ENCODE measurements at places on chromosomes 6 and 20. TPM values are rescaled to one million over a fixed set of nuclear protein-coding genes. Genes with fewer than 3 reads are reported as not detected.

- H3K36me3 ChIP-seq = no peaks in the 10 kb centered on the region
- H3K4me1 ChIP-seq = no peaks in the 10 kb centered on the region
- H3K27me3 ChIP-seq = no peaks in the 10 kb centered on the region
- H3K4me3 ChIP-seq = no peak overlapping the region
- no peak overlapping the region for H3K27ac ChIP-seq
Measured at GRCh38 chr6:162533009-162533400, 194.6 kb downstream of the PRKN start.

GRCh38 chr20:48632825-48633619 lies 194.8 kb downstream of the PREX1 start:
- no peaks in the 10 kb centered on the region for H3K27me3 ChIP-seq
- no peaks in the 10 kb centered on the region for H3K4me1 ChIP-seq
- no peaks in the 10 kb centered on the region for H3K36me3 ChIP-seq
- no peak for DNase-seq
- no peak overlapping the region for H3K4me3 ChIP-seq

- H3K27ac ChIP-seq = peak overlapping the region; percentile 10
- H3K4me1 ChIP-seq = peaks cover 25% of the 10 kb centered on the region
- no peaks in the 10 kb centered on the region for H3K27me3 ChIP-seq
- DNase-seq = peak; percentile 70
- H3K36me3 ChIP-seq = no peaks in the 10 kb centered on the region
- H3K4me3 ChIP-seq = no peak overlapping the region
Measured at GRCh38 chr6:150238336-150238741, 95.5 kb downstream of the PPP1R14C start.

- H3K36me3 ChIP-seq = no peaks in the 10 kb centered on the region
- no peak overlapping the region for H3K4me3 ChIP-seq
- no peaks in the 10 kb centered on the region for H3K27me3 ChIP-seq
- H3K4me1 ChIP-seq = peaks cover 8% of the 10 kb centered on the region
Measured at GRCh38 chr20:17029698-17030097, 197.1 kb upstream of the PCSK2 start.

DNA sequence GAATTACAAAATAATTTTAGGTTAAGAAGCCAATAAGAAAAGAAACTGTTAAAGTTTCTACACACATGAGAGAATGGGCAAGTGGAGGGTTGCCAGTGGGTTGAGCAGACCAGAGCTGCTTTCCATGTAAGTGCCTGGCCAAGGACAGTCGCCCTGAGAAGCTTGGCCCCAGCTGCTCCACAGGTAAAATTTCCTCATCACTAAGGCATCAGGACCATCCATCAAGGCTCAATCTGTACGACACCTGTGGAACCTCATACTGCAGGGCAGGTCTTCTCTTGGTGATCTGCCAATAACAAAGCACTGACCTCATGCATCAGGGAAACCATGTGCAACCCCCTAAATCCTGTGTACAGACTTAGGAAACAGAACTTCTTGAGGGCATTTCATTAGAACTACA lies 115.4 kb downstream of the INSM1 start:
- DNase-seq = no peak
- no peaks in the 10 kb centered on the region for H3K27me3 ChIP-seq
- no peak overlapping the region for H3K27ac ChIP-seq
- H3K36me3 ChIP-seq = peaks cover 9% of the 10 kb centered on the region
- H3K4me1 ChIP-seq = no peaks in the 10 kb centered on the region
- no peak overlapping the region for H3K4me3 ChIP-seq

- no peaks in the 10 kb centered on the region for H3K27me3 ChIP-seq
- no peak overlapping the region for H3K27ac ChIP-seq
- no peaks in the 10 kb centered on the region for H3K4me1 ChIP-seq
- no peak overlapping the region for H3K4me3 ChIP-seq
- no peaks in the 10 kb centered on the region for H3K36me3 ChIP-seq
Measured at GRCh38 chr6:45763281-45763680, 252.4 kb downstream of the CLIC5 start.

The UST gene
- total RNA-seq = 73.4 TPM

DNA sequence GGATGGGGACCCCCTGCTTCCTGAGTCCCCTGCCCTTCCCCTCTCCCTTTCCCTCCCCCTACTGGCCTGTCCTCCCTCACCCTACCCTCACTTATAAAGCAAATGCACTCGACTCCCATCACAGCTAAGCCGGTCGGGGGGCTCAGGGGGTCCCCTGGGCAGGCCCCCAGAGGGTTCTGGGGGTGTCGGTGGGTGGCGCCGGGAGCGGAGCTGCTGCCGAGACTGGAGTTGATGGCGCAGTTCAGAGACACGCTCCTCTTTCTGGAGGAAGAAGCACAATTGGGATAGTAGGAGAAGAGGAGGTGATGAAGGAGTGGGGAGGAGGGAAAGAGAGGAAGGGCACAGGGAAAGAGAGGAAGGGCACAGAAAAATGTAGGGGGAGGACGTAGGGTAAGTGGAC lies 18.5 kb downstream of the OR2H2 start:
- no peaks in the 10 kb centered on the region for H3K27me3 ChIP-seq
- no peak overlapping the region for H3K4me3 ChIP-seq
- H3K27ac ChIP-seq = no peak overlapping the region
- DNase-seq = no peak
- no peaks in the 10 kb centered on the region for H3K4me1 ChIP-seq

DNA sequence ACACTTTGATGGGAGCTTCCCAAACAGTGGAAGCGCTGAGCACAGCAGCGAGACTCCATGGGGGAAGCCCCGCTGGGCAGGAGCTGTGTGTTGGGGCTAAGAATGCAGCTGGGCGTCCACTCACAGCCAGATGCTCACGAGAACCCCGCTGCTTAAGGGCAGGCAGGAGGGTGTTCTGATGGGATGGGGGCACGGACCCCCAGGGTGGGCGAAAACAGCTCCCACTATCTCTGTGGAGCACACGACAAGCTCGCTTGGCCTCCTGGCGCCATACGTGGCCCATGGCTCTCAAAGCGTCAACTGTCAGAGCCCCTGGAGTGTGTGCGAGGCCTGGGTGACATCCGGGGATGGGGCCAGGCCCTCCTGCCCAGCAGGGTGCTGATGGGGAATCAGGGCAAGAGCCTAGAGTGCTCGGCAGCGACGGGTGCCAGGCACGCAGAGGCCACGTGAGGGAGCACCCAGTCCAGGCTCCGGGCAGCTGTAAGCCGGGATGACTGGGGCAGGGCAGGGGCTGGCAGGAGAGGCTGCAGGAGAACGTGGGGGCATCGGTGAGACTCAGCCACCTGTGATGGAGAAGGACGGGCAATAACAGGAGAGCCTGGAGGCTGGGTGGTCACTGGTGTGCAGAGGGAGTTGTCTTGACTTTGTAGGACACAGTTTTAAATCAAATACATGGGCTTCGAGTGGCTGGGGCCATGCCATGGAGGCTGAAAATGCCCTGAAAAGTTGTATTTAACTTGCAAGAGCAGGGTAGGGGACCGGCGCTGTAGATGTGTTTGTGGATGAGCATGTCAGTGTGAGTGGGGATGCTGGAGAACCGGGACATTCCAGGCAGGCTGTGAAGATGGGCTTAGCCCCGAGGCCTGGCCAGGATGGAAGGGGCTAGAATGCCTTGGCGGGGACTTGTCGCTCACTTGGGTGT lies 27.3 kb downstream of the PYGB start:
- peak; percentile 1 for DNase-seq
- H3K4me1 ChIP-seq = no peaks in the 10 kb centered on the region
- H3K27me3 ChIP-seq = no peaks in the 10 kb centered on the region
- no peak overlapping the region for H3K27ac ChIP-seq

- no peaks in the 10 kb centered on the region for H3K36me3 ChIP-seq
- no peak overlapping the region for H3K4me3 ChIP-seq
- H3K4me1 ChIP-seq = peaks cover 90% of the 10 kb centered on the region
- H3K27ac ChIP-seq = peak overlapping the region; percentile 66
- DNase-seq = peak; percentile 90
- H3K27me3 ChIP-seq = no peaks in the 10 kb centered on the region
Measured at GRCh38 chr6:43869079-43869710, 99.2 kb downstream of the VEGFA start.

DNA sequence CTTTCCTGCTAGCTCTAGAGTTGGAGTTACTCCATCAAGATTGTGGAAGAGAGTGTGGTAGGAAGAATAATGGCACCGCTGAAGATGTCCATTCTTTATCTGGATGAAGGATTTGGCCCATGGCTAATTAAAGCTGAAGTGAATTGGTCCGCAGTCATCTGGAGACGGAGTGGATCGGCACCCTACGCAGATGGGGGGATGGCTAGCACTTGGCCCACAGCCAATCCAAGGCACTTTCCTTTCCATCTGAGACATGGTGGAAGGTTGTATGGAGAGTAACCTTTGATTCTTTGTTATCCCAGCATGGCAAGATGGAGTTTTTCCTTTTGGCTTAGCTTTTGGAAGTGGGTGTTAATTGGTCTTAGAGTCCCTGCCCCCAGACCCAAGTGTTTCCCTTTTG lies 88.3 kb downstream of the JPH2 start:
- no peaks in the 10 kb centered on the region for H3K4me1 ChIP-seq
- H3K4me3 ChIP-seq = no peak overlapping the region
- no peak overlapping the region for H3K27ac ChIP-seq
- no peaks in the 10 kb centered on the region for H3K27me3 ChIP-seq

DNA sequence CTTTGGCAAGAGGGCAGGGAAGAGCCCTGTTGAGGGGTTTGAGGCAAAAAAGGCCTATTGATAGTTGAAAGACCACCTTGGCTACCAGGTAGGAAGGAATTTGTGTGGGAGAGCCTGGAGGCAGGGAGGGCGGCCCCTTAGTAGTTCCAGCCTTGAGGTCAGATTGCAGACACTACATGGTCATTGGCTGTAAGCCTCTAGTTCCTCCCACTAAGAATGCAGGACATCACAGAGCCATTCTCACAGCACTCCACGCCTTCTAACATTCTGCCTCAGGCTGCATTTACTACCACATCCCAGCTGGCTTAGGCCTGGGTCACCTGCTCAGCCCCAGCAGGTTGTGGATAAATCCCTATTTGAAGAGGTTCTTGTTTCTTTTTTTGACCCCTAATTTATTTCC lies 91.0 kb upstream of the SNX9 start:
- DNase-seq = no peak
- H3K4me3 ChIP-seq = no peak overlapping the region
- no peak overlapping the region for H3K27ac ChIP-seq
- no peaks in the 10 kb centered on the region for H3K27me3 ChIP-seq
- no peaks in the 10 kb centered on the region for H3K36me3 ChIP-seq

DNA sequence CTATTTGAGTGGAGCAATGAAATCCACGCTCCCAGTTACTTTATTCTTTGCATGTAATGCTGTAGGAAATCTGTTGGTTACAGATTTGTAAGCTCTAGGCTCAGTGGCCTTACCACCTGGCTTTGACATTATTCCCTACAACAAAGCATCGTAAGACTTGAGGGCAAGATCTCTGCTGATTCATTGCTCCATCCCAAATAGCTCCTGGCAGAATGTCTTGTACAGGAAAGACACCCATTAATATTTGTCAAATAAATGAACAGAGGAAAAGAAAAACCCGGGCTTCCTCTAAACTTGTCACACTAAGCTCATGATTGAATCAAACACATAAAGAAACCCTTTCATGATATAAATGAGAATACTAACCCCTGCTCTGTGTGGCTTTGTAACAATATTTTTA lies 357.5 kb upstream of the RNF217 start:
- H3K4me1 ChIP-seq = no peaks in the 10 kb centered on the region
- H3K4me3 ChIP-seq = no peak overlapping the region
- H3K27ac ChIP-seq = no peak overlapping the region
- no peak for DNase-seq

The CENPW gene
- not detected for total RNA-seq

The ECT2L gene
- total RNA-seq = 8.7 TPM

The ENPP1 gene
- total RNA-seq = 111 TPM

The BNIP5 gene
- not detected for total RNA-seq

GRCh38 chr6:36804563-36804962 lies 34.7 kb downstream of the CPNE5 start:
- H3K27ac ChIP-seq = no peak overlapping the region
- no peak for DNase-seq
- no peak overlapping the region for H3K4me3 ChIP-seq
- no peaks in the 10 kb centered on the region for H3K4me1 ChIP-seq

The WFDC5 gene
- total RNA-seq = not detected

The FOXS1 gene
- not detected for total RNA-seq

The HCRTR2 gene
- total RNA-seq = not detected

- no peaks in the 10 kb centered on the region for H3K36me3 ChIP-seq
- H3K4me1 ChIP-seq = no peaks in the 10 kb centered on the region
- no peak for DNase-seq
- no peak overlapping the region for H3K4me3 ChIP-seq
- no peak overlapping the region for H3K27ac ChIP-seq
Measured at GRCh38 chr6:87494761-87495422, 22.1 kb downstream of the SLC35A1 start.

GRCh38 chr6:16277101-16277981 lies 39.0 kb downstream of the GMPR start:
- no peaks in the 10 kb centered on the region for H3K27me3 ChIP-seq
- no peak overlapping the region for H3K27ac ChIP-seq
- peak; percentile 10 for DNase-seq
- no peak overlapping the region for H3K4me3 ChIP-seq

DNA sequence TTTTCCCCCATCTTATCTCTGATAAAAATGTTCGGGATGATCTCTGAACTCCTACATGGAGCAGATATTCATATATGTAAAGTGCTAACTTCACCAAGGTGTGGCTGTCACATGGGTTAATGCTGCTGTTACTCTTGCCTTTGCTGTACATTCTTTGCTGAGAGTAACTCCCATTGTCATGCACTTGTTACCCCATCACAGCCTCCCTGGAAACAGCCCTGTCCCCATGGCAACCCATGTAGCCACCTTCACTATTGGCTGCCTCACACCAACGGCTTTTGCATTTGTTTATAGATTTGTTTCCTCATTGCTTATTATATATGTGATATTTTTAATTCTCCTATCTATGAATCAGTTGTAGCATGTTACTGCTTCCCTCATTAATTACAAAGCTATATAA lies 17.3 kb upstream of the IBTK start:
- no peaks in the 10 kb centered on the region for H3K36me3 ChIP-seq
- H3K4me1 ChIP-seq = no peaks in the 10 kb centered on the region
- H3K27ac ChIP-seq = no peak overlapping the region
- no peak overlapping the region for H3K4me3 ChIP-seq
- no peak for DNase-seq

- no peaks in the 10 kb centered on the region for H3K27me3 ChIP-seq
- no peak for DNase-seq
- no peak overlapping the region for H3K27ac ChIP-seq
Measured at GRCh38 chr6:27889628-27890444, 22.4 kb downstream of the OR2B2 start.

The SLC17A1 gene
- total RNA-seq = not detected

DNA sequence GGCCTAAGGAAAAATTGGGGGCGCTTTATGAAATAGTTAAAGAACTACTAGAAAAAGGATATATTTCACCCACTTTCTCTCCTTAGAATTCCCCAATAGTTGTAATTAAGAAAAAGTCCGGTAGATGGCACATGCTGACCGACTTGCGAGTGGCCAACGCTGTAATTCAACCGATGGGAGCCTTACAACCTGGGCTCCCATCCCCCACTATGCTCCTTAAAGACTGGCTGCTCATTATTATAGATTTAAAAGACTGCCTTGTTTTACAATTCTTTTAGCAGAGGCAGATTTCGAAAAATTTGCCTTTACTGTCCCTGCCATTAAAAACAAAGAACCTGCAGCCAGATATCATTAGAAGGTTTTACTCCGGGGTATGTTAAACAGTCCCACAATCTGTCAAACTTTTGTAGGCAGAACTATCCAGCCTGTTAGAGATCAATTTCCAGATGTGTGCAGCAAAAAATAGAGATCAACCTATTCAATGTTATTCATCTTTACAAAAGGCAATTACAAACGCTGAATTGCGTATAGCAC lies 58.5 kb upstream of the PRSS16 start:
- no peaks in the 10 kb centered on the region for H3K4me1 ChIP-seq
- H3K27me3 ChIP-seq = no peaks in the 10 kb centered on the region
- peak overlapping the region; percentile 92 for H3K27ac ChIP-seq
- peak; percentile 69 for DNase-seq

Measured in thyroid gland (tissue), 4 donors.